ENCODE measurements at places on chromosomes 4 and X.

DNA sequence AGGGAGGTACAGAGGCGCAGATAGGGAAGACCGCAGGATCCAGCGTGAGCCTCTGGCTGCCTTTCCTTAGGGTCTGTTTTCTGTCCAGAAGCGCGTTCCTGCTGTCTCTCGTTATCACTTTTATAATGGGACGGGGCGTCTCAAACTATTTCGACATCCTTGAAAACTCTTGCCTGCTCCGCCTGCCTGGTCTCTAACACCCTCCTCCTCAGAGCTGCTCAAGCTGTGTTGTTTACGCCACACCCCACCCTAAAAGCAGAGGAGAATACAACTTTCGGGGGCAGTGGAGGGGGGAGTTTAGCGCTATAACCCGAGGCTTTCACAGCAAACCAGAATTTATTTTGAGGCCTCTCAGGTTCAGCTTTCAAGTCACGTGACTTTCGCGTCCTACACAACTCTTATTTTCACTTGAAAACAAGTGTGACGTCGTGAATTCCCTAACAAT, 646 bp upstream of the FAM3A start:
- DNase-seq: peak; percentile 45

- no peak for DNase-seq
These were observed 898.9 kb upstream of the EPHA5 start for GRCh38 chr4:66569228-66569627.

- DNase-seq: no peak
These were observed 72.6 kb downstream of the GATB start for GRCh38 chr4:151688003-151688784.

DNA sequence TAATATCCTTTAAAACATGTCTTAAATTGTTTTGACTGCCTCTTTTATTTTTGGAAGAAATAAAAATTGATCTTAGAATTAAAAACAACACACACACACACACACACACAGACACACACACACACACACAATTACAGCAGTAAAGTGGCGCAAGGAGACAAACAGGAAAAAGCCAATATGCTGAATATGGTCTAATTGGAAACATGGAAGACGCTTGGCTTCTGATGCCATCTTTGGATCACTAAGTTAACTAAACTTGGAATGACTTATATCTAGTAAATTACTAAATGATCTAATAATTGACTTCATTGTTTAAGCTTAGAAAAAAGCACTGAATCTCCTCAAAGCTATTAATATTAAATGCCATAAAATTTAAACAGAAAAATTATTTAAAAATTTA, 1093.4 kb downstream of the ADGRL3 start:
- DNase-seq: no peak

DNA sequence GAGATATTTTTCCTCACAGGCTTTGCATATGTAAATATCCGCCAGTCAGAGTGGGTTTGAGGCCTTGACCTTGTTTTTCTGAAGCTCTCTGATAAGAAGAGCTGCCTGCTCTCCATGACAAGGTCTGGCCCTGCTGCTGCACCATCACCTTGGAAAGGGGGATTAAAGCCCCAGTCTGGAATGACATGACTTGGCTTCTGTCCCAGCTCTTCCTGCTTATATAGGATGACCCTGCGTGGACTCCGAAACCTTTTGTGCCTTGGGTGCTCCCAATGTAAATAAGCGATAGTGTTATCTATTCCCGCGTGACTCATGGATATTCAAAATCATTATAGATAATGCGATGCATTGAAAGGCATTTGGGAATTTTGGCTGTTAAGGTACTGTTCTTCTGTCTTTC, 139.3 kb downstream of the BMPR1B start:
- no peak for DNase-seq

- no peak for DNase-seq
These were observed 155.8 kb downstream of the SHROOM3 start for GRCh38 chr4:76590798-76591281.

GRCh38 chr4:26071688-26072087, 157.7 kb downstream of the SMIM20 start:
- no peak for DNase-seq

DNA sequence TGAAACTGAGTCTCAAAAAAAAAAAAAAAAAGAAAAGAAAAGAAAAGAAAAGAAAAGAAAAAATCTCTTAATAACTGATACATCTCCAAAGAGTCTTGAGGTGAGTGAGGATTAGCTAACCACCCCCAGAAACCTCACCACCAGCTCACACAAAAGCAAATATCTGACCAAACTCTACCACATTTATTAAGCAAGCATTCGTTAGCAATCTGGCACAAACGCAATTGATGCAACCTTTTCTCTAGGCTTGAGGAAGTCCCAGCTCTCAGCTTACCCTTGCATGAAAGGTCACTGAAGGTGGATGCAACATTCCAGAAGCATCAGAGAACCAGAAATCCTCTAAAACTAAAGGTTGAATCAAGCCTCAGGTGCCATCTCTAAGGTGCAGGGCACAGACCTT, 231.9 kb upstream of the BCOR start:
- no peak for DNase-seq

- DNase-seq: no peak
These were observed 7.8 kb upstream of the CNGA2 start for GRCh38 chrX:151726751-151727150.

DNA sequence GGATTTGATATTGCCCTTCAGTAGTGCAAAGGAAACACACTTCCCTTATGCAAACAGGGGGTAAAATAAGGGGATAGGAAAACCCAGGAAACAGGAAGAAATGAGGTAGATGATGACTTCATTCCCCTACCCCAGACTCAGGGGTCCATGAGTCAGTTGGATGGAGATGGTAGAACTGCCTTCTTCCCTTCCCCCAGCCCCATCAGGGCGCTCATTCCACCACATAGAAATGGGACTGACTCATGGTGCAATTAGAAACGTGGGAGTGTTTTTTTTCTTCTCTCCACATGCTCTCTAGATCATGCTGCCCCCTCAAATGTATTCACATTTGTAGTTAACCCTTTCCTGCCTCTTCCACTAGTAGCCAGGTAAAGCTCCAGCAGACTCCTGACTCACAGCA, 23.1 kb upstream of the ARMCX2 start:
- DNase-seq: no peak

DNA sequence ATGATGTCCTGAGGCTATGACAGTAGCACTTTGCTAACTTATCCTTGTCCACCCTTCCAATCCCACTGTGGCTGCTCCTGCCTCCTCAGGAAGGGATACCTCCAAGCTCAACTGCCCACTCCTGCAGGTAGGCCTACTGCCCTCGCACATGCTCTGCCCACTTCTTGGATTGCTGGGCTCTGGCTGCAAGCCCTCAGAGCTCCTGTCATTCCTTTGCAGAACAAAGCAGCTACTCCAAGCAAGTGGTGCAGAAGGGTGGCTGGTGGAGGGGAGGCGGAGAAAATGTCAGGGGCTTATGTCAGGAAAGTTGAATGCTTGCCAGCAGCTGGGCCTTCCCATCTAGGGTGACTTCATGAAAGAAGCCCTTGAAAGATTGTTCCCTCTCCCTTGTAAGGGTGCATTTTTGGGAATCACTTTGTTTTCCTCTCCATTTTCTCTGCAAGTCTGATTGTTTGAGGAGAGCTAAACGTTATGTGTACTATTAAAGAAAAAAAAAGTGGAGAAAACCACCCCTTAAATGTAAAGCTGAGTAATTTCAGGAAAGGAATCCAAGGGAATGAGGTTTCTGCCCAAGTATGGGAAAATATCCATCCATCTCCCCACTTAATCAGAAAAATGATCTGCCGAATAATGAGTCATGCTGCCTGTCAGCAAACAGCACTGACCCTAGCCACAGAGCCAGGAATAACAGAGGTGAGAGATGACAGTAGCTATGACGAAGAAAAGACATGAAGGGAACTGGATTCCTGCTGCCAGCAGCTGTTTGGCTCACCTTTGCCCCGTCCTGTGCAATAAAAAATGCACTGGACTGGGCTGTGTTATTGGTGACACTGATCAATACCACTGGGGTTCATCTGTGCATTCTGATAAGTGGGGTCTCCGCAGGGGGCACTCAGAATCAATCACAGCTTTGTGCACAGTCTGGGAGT, 102.0 kb downstream of the RTL5 start:
- DNase-seq: no peak

- no peak for DNase-seq
These were observed 95.2 kb upstream of the DKK2 start for GRCh38 chr4:107131295-107131694.

- no peak for DNase-seq
These were observed 67.2 kb downstream of the INPP4B start for GRCh38 chr4:142778900-142779299.

DNA sequence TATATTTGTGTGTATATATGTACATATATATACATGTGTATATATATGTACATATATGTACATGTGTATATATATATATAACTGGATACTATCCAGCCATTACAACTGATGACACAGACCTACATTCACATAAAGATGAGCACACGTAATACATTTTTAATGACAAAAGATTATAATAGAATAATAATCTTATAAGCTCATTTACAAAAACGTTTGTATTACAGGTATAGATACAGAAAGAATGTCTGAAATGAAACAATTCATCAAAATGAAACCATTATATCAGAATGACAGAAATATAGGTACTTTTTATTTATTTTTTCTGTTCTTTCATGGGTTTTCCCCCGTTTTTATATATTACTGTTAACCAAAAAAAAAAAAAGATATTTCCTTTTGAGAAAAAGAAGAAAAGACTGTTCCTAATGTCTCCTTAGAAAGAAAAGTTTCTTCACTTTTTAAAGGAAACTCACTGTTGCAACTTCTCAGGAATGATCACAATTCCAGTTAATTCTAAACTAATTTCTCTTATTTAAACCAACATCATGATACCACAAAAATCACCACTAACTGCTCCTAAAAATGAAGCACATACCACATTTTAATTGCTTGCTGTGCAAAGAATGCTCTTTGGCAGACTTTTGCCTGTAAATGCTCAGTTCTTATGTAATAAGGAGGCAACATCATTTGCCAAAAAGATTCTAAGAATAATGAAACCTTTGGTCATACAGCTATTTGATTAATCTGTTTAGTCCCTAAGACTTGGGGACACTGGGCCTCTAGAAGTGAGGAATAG, 18.9 kb downstream of the LEF1 start:
- no peak for DNase-seq

DNA sequence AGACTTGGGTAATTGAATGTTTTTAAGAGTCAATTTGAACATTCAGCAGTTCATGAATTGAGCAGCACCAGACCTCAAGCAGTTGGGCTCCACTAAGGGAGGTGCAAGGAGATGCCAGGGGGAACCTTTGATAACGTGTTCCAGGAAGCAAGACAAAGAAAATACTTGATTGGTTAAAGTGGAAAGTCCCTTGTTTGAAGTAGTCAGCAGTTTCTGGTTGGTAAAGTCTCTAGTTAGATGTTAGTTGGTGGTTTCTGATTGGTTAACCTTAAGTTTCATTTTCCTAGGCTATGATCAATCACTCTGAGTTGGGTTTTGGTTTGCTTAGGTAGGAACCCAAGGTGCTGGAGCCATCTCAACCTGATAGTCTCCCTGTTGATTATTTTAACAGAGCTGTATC, 4.0 kb downstream of the HERC6 start:
- DNase-seq: peak; percentile 20

DNA sequence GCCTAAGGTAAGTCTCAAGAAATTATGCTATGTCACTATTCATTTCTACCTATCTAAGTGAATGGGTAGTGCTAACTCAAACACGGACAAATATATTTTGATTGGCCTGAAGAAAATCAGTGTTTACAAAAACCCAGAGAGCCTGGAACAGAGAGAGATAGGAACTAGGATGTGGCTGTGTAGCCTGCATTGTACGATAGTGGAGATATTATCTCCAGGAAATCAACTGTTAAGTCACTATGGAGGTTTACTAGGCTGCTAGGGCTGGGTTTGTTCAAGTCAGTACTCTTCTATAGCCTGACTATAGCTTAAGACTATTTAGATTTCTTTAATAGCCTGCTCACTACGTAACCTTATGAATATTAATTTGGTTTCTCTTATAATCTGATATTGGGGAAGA, 127.9 kb downstream of the TACR3 start:
- no peak for DNase-seq

GRCh38 chrX:19373351-19373891, 29.7 kb downstream of the PDHA1 start:
- no peak for DNase-seq

GRCh38 chrX:38220415-38221390, at the start of gene SRPX:
Gene SRPX, minus strand, starts transcription at chrX:38220871. Its CDS starts 79 bp downstream, at chrX:38220792.
- DNase-seq: no peak

- no peak for DNase-seq
These were observed 110.5 kb downstream of the PCDH18 start for GRCh38 chr4:137421796-137422195.

DNA sequence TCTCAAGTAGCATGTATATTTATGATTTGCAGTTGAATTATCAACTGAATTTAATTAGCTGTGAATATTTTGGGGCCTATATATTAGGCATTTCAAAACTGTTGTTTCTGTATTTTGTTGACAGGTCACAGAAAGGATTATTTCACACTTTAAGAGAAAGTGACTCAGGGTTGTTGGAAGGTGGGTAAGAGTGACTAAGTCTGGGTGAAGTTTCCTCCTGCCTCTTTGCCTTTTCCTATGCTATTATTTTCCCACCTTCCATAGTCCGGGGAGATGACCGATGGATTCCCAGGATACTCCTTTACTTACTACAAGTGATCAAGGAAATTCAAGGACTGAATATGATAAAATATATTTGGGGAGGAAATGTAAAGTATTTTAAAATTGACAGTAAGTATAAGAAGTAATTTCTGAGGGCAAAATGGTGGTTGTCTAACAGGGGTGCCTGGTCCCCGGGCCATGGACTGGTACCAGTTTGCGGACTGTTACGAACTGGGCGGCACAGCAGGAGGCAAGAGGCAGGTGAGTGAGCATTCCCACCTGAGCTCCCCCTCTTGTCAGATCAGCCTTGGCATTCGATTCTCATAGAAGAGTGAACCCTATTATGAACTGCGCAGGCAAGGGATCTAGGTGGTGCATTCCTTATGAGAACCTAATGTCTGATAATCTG, 175.5 kb upstream of the GPRIN3 start:
- no peak for DNase-seq

DNA sequence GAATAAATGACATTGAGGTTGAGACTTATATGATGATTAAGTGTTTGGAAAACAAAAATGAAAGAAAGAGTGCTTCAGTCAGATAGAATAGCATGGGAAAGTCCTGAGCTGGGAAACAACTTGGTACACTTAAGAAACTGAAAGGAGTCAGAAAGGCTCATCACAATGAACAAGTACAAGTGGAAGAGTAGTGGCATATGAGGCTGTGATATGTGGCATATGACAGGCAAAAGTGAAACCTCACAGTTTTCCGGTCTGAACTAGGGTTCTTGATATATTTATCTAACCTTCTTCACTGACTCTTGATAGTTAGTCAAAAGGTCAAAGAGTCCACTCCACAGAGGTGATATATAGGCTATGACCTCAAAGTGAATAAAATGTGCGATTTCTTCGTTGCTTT, 537.1 kb upstream of the CXorf51A start:
- DNase-seq: no peak

DNA sequence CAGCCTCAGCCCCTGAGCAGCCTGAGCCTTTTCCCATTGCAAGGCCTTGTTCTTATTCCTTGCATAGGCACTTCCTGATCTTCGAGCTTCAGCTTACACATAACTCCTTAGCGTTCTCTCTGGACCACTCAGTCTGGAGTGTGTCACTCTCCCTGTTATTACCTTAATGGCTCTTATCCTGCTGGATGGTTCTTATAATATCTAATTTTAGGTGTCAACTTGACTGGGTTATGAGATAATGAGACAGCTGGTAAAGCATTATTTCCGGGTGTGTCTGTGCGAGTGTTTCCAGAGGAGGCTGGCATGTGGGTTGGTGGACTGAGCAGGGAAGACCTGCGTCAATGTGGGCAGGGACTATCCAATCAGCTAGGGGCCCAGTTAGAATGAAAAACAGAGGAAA, 75.7 kb downstream of the HAUS3 start:
- no peak for DNase-seq

- no peak for DNase-seq
These were observed 40.4 kb downstream of the CPEB2 start for GRCh38 chr4:15042529-15043167.
